ENCODE measurements at places on chromosomes 4 and X.

GRCh38 chr4:128353791-128354190, 66.2 kb upstream of the PGRMC2 start:
- DNase-seq, result no peak

DNA sequence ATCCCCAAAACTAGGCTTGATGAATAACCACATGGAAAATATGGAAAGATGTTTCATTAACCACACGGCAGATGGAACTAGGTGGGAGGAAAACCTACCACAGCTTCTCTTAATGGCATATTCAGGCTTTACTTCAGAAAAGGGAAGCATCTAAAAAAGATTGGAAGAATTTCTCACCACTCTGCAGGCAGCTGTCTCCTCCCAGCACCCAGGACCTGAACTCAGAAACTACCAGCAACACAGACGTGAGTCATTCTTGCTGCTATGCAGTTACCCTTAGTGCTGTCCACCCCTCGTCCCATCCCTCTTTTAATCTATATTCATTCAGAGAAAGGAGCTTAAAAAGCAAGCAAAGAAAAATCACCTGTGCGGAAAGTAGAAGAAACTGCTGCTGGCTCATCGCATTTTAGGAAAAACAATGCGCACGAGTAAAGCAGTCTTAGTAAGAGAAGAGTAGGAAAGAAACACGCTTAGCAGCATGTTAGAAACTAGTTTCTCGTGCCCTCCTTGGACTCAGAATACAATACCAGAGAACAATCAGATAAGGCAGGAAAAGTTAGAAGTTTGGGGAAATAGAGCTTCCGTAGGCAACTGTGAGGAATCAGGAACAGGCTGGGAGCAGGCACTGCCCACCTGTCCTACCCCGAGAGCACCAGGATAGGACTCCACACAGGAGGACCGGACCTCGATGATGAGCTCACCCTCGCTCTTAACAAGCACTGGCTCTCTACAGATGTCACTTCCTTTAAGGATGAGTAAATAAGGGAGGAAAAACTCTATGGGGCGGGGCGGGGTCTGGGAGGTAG, 48.1 kb upstream of the ENPP6 start:
- no peak for DNase-seq

DNA sequence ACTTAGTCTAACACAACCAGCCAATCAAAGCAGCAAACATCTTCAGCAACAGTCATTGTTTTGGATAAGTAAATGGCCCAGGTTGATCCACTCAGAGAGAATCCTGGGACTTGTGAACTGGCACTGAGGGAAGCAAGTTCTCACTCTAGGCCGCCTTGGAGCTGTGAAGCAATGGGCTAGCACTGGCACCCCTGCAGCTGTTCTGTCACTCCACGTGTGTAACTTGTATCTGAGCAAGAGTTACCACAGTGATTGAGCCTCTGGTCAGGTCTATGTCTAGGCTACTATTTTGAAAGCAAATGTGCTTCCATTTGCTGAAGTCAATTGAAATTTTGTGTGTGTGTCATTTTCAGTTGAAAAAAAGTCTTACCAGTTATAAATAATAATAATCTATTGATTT, 57.2 kb upstream of the HS3ST1 start:
- no peak for DNase-seq

GRCh38 chr4:55609393-55609866, 17.4 kb upstream of the PDCL2 start:
- no peak for DNase-seq

DNA sequence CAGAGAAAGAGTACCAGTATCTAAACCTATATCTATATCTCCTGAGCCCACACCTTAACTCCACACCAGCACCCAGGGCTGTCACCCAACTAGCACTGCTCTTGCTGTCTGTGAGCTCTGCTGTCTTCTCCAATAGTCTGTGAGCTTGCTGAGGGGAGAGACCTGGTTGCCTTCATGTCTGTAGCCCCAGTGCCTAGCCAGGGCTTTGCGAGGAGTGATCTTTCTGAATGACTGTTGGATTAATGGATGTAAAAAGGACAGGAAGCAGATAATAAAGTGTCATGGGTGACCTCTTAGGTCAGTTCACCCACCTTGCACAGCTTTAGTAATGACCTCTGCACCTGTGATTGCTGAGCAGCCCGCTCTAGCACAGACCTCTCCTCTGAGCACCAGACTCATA, 30.5 kb downstream of the CNGA2 start:
- DNase-seq, result no peak

GRCh38 chr4:5611750-5612149, 96.6 kb downstream of the EVC2 start:
- no peak for DNase-seq

- no peak for DNase-seq
Measured at GRCh38 chr4:112881842-112882241, 167.6 kb upstream of the ANK2 start.

DNA sequence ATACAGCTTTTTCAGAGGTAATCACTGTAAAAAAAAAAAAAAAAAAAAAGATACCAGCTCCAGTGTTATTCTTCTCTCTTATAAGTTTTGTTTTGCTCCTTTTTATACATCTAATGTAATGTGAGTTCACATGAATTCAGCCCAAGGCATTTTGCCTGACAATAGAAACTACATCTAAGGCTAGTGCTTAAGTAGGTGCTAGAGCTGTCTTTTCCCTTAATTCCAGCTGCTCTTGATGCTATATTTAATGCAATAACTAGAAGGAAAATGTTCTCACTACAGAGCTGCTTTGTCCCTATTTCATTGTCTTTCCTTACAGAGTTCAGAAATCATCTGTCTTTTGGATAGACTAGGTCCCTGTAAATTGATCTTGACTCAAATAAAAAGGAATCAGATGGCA, 150.1 kb downstream of the NAA11 start:
- no peak for DNase-seq

DNA sequence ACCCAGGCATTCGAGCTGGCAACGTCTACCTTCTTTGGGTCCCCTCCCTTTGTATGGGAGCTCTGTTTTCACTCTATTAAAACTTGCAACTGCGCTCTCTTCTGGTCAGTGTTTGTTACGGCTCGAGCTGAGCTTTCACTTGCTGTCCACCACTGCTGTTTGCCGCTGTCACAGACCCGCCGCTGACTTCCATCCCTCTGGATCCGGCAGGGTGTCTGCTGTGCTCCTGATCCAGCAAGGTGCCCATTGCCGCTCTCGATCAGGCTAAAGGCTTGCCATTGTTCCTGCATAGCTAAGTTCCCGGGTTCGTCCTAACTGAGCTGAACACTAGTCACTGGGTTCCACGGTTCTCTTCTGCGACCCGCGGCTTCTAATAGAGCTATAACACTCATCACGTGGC, 183.5 kb upstream of the GALNTL6 start:
- no peak for DNase-seq

DNA sequence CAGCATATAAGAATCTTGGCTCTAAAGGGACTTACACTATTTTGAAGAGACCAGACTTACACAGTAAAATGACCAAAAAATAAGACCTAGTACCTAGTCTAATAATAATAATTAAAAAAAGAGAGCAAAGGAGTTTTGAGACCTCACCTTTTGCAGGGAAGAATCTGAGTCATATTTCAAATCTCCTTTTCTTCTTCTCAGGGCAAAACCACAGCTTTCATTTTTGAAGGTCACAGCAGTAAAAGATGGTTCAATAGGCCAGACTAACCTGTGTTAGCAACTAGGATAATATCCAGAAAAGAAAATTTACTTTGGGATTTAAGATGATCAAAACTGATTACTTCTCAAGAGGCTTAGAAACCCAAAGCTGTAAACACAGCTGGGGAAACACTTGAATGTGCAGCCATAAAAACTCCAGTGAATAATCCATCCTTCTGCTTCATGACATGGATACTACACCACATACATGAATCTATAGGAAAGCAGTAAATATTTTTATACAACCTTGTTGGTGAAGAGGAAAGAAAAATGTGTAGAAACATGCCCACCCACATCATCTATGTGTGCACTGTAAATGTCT, 25.9 kb upstream of the LNX1 start:
- no peak for DNase-seq

GRCh38 chrX:119410027-119410819, 11.1 kb downstream of the SLC25A43 start:
- no peak for DNase-seq

DNA sequence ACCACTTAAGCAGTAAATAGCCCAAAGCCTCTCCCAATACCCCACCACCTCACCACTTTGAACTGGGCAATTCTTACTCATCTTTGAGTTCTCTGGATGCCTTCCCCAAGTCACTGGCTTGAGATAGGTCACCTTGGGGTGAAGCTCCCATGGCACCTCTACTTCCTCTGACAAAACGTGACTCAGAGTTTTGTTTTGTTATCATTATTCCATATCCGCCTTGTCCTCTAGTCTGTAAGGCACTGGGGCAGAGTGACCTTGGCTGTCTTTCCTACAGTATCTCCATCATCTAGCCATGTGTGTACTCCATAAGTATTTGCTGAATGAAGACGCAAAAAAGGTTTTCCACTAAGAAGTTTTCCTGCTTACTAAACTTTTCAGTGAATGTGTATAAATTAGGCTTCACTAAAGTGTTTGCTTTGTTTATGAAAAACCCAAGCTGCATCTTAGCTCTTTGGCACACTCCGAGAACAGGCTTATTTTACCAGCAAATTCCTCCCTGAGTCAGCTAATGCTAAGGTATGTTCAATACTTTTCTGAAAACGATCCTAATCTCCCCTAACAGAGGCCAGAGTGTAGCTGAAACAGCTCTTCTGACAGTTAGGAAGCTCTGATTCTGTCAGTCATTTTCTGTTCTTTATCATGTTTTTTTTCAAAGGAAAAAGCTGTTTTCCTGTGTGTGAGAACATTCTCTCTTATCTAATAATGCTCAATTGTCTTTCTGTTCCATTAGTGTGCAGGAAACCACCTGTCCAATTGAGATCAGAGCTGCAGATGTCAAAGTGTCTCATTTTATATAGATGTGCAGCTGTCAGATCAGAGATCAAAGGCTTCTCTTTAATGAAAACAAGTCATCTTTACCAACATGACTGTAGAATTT, 30.2 kb upstream of the TSPAN5 start:
- DNase-seq, result no peak

- no peak for DNase-seq
Measured at GRCh38 chrX:24577091-24577490, 70.1 kb downstream of the PCYT1B start.

DNA sequence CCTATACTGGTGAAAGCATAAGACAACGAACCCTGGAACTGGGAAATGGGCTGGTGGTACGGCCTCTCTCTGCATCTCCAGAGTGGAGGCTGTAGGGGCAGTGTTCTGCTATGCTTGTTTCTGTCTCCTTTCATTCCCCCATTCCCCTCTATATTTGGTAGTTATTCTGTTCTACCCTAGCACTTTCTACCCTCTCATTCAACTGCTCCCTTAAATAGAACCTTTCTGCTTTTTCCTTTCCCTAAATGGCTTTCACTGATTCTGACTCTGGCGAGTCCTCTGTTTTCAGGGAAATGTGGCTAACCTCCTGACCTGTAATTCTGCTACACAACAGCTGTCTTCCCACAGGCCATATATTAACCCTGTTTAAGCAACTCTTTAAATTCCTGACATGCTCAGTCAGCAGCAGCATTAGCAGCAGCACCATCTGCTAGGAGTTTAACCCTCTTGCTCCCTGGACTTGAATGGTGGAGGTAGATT, 94.2 kb downstream of the CXCL13 start:
- DNase-seq, result no peak

GRCh38 chr4:10691651-10692050, 7.1 kb upstream of the CLNK start:
- no peak for DNase-seq

GRCh38 chr4:100174985-100175383, 15.3 kb downstream of the DDIT4L start:
- no peak for DNase-seq

DNA sequence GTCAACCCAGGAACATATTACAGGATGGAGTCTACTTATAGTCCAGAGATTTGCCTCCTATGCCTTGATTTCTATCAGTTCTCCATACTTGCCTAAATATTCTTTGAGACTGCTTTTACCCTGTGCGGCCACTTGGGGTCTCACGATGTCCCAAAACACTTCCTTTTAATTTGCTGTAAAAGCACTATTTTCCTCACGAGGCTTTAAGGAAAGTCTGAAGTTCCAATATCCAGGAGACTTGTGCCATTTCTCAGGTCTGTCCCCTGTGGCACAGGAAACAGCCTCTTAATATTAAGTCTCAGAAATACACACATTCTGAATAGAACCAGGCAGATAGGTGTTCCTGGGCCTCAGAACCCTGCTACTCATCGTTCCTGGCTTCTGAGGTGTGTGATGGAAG, 142.9 kb downstream of the TMEM164 start:
- DNase-seq, result no peak

- no peak for DNase-seq
Measured at GRCh38 chrX:136199365-136199764, 51.8 kb downstream of the MAP7D3 start.

GRCh38 chr4:68874507-68874906, 58.7 kb downstream of the UGT2B10 start:
- DNase-seq, result no peak

- no peak for DNase-seq
Measured at GRCh38 chr4:7705593-7705992, 234.1 kb downstream of the AFAP1 start.

- no peak for DNase-seq
Measured at GRCh38 chr4:3318561-3319021, 25.8 kb downstream of the RGS12 start.
